ENCODE measurements at places on chromosomes 5 and 9.
A peak's percentile ranks its signal among the peaks of the same experiment; 100 is the strongest.

GRCh38 chr9:97905228-97905627, 17.1 kb downstream of the TRMO start:
- no peak for DNase-seq

GRCh38 chr5:28305891-28306290, 1267.5 kb upstream of the CDH9 start:
- DNase-seq = no peak

- no peak for DNase-seq
Measured at GRCh38 chr9:20023210-20023905, 234.5 kb upstream of the SLC24A2 start.

DNA sequence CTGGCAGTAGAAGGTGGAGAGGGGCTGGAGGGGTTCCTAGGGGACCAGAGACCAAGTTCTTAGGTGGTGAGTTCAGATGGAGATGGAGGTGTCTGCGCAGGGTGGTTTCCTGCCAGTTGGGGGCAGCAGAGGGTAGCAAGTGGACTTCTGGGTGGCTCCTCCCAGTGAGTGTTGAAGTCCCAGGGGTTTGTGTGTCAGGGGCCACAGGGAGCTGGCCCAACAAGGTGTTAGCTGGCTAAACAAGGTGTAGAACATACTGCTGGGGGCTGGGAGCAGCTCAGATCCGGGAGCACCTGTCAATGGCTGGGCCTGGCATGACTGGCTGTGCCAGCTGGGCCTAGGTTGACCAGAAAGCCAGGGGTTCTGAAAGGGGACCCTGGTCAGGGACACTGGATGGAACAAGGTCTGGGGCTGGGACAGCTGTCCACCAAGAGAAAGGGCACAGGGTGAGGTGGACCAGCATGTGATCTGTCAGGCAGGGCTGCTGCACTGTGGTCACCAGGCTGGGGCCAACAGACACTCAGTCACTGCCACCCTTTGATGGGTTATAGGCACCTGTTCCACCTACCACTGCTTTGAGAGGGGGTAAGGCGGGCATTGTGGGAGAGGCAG, 35.6 kb downstream of the DAB2IP start:
- DNase-seq = peak; percentile 32

All from NCI-H1694 treated with DMSO at 0.1 percent for 48 hours (cell line).